ENCODE measurements at places on chromosomes 6 and 20.

- DNase-seq = no peak
Observed at GRCh38 chr6:104130343-104130742, 729.4 kb downstream of the HACE1 start.

DNA sequence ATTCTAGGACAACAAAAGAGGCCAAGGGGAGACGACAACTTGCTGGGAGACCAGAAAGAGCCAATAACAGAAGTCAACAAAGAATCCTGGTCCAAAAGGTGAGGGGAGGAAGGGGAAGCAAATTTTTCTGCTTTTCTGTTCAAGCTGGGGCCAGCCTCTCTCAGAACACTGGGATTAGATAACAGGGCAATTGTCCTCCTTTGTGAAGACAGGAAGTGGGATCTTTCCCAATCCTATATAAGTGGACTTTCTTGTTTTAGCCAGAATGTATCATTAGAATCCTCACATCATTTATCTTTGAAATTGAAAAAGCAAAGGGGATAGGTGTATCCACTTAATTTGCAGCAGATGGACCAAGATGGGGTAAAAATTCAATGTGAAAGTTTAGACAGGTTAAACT, 101.2 kb upstream of the COL21A1 start:
- no peak for DNase-seq

DNA sequence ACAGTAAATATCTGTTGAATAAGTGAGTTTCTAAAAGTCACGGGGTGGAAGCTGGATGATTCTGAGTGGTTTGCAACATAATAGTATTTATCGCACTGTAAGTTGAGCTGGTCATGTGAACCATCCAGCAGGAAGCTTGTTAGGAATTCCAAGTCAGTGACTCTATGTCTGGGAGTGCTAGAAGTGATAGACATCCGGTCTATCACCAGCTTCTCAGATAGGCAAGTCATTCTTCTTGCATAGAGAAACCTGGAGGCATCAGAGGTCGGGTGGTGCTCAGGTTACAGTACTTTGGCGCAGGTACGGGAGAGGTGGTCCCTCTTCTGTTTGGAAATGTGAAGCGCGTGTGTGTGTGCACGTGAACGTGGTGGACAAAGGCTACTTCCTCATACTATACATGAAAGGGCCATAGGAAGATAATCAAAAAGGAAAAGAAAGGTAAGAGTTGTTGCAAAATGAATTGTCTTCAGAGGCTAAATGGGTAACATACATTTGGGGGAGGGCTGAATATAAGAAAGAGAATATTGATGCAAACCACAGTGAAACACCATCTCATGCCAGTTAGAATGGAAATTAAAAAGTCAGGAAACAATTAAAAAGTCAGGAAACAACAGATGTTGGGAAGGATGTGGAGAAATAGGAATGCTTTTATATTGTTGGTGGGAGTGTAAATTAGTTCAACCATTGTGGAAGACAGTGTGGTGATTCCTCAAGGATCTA, 299.3 kb upstream of the ZFP64 start:
- DNase-seq = no peak

GRCh38 chr6:75213112-75213511, 7.3 kb upstream of the COL12A1 start:
- no peak for DNase-seq

DNA sequence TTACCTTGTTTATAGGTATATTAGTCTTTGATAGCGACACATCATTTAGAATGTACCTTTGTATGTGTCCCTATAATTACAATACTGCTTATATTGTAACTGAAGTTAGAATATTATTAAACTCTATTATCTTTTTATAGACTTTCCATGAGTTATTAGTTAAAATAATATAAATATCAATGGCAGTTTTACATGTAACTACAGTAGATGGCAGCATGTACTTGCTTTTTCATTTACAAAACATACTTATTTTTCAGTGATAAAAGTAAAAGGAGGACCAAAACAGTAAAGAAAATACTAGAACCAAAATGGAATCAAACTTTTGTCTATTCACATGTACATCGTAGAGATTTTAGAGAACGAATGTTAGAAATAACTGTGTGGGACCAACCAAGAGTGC, 364.3 kb downstream of the RIMS1 start:
- no peak for DNase-seq

GRCh38 chr6:143544011-143544696, 32.6 kb upstream of the FUCA2 start:
- DNase-seq = no peak

All from activated CD8-positive, alpha-beta memory T cell treated with anti-CD3 and anti-CD28 coated beads for 48 hours (primary cell).